ENCODE measurements at places on chromosomes 4 and X. TPM values are rescaled to one million over a fixed set of nuclear protein-coding genes. Genes with fewer than 3 reads are reported as not detected.

The TLR6 gene
- polyA plus RNA-seq: not detected

The TCEAL1 gene
- polyA plus RNA-seq: 19.1 TPM

The LAP3 gene
- 42.0 TPM for polyA plus RNA-seq

The FGA gene
- not detected for polyA plus RNA-seq

DNA sequence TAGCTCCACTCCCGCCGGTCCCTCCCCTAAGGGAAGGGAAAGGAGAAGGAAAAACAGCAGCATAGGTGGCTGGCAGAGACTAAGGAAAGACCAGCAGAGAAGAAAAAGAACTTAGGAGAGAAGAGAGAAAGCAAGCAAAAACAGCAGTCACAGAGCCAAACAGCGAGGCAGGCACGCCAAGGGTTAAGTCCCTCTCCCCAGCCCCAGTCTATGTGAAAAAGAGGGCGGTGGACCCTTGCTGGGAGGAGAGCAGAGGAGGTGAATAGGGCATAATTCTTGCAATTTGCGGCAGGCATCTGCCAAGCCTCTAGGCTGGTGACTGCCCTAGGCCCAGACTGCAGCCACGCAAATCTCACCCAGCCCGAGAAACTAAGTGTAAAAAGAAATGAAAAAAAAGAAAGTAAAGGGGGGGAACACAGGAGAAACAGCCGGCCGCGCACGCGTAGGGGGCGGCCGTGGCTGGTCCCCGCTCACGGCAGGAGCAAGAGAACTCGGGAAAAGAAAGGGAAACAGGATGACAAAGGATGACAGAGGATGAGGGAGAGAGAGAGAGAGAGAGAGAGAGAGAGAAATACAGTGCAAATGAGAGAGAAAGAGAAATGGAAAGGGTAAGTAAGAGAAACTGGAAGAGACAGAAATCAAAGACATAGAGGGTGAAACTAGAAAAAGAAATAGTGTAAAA is 48.6 kb downstream of the MAGEA9 start:
- no peaks in the 10 kb centered on the region for H3K36me3 ChIP-seq
- no peak for DNase-seq
- H3K27me3 ChIP-seq: no peaks in the 10 kb centered on the region
- peak overlapping the region; percentile 72 for H3K27ac ChIP-seq
- H3K4me1 ChIP-seq: peaks cover 20% of the 10 kb centered on the region
- H3K4me3 ChIP-seq: peak overlapping the region; percentile 79

DNA sequence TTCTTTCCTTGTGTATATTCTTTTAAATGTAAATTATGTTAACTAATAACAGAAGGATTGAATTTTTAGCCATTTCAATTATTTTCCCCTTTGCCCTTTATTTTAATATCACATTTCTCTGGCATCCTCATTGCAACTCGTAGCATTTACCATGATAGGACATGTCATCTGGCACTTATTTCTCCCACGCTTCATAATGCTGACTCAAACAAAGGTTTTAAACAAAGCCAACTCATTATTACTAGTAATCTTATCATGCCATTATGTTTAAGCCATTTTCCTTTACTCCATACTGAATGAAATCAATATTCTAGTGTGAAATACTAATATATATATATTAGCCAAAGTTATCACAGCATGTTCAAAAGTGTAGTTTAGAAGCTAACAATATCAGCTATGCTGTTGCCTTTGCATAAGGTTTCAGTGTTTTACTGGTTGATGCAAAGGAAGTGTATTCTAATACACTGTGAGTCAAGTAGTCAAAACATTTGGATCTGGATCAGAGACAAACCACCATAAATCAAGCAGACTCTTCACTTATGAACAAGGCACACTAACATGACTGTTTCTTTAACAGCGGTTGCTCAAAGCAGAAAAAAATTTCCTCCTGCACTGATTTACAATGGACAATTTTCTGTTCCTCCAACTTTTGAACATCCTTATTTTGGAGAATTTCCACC is 281.6 kb downstream of the SLC7A11 start:
- no peak for DNase-seq
- H3K4me1 ChIP-seq: no peaks in the 10 kb centered on the region
- H3K36me3 ChIP-seq: no peaks in the 10 kb centered on the region
- no peak overlapping the region for H3K27ac ChIP-seq
- H3K4me3 ChIP-seq: no peak overlapping the region
- H3K27me3 ChIP-seq: no peaks in the 10 kb centered on the region

DNA sequence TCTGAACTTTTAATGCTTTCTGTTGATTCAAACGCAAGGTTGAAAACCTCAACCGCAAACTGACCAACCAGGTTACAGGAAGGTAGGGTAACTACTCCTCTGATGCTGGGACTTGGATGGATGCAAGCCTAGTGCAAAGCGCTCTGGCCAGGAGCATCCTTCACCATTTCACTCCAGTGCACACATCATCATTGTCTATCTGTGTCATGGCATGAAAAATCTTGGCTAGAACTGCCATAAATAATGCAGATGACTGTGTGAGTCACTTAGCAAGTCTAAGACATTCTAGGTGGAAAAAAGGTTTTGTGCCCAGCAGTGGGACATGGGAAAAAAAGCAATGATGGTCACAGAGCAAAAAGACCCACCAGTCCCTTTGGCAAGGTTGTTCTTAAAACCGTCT is 10.9 kb downstream of the ADGRA3 start:
- peaks cover 9% of the 10 kb centered on the region for H3K4me1 ChIP-seq
- no peaks in the 10 kb centered on the region for H3K36me3 ChIP-seq
- no peaks in the 10 kb centered on the region for H3K27me3 ChIP-seq
- no peak overlapping the region for H3K27ac ChIP-seq

Data from naive thymus-derived CD8-positive, alpha-beta T cell (primary cell).